ENCODE measurements at places on chromosomes 3 and 15.
A peak's percentile ranks its signal among the peaks of the same experiment; 100 is the strongest.

GRCh38 chr15:32675466-32675865 is 34.0 kb downstream of the SCG5 start:
- DNase-seq, result no peak

GRCh38 chr3:9156604-9157003 is 92.8 kb downstream of the SRGAP3 start:
- DNase-seq, result no peak

DNA sequence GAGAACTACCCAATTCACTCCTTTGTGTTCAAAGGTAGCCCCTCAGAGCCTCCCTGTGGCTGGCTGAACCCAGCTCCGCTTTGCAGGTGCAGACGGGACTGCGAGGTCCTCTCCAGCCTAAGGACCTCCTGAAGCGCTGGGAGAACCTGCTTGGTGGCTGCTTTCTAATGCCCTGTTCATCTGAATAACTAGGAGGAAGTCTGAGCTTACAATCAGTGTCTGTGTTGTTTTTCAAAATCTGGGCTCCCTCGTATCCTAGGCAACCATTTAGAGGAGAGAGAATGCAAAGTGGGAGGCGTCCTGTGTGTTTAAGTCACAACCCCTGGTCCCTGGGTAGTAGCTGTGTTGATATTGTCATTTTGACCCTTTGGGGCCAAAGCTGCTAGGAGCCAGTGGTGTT is 99.9 kb downstream of the GABRG3 start:
- DNase-seq, result no peak

DNA sequence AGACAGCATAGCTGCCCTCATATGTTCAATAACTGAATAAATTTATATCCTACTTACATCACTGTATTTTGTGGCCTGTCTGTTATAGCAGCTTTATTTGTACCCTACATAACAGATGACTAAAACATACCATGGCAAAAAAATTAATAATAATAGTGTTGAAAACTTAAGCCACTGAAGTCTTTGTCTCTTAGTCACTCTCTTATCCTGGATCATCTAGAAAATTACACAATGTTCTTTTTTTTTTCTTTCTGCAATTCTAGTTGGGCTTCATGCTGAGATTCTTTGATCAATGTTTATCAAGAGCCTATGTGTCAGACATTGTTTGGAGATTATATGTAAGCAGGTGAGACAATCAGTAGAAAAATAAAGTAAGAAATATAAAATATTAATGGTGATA is 519.3 kb upstream of the ARPP21 start:
- DNase-seq, result no peak

DNA sequence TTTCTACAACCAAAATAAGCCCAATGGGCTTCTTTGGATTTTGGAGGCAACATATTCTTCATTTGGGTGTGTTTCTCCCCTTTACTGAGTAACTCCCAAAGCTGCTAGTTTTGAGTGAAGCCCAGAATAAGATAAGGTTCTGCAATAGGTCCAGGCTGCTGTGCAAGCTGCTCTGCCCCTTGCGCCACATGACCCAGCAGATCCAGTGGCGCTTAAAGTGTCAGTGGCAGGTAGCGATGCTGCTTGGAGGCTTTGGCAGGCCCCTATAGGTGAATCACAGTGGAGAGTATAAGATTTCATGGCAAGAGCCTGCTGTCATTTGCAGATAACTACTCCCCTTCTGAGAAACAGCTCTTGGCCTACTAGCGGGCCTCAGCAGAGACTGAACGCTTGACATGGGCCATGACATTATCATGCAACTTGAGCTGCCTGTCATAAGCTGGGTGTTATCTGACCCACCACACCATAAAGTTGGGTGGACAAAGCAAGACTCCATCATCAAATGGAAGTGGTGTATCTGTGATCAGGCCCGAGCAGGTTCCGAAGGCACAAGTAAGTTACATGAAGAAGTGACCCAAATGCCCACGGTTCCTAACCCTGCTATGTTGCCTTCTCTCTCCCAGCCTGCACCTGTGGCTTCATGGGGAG is 88.4 kb upstream of the OXTR start:
- no peak for DNase-seq

DNA sequence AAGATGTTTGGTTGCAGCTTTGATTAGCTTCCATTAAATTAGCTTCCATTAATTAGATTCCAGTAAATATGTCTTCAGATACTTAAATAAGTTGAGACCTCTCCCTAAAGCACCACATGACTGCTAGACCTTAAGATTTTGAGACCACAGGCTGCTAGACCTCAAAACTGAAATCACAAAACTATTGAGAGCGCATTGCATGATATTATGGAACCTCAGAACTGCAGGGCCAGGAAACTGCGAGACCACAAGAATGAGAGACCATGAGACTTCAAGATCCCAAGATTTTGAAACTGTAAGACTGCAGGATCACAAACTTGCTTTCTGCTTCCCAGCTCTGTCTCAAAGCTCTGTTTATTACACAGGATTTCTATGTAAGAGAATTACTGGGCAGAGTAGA is 87.4 kb downstream of the TRIM42 start:
- DNase-seq, result no peak

GRCh38 chr3:161682715-161683114 is 186.1 kb downstream of the OTOL1 start:
- no peak for DNase-seq

- no peak for DNase-seq
Measured at GRCh38 chr15:41780266-41780665, 6.0 kb downstream of the MAPKBP1 start.

- peak; percentile 36 for DNase-seq
Measured at GRCh38 chr15:80072285-80072994, 13.0 kb downstream of the ZFAND6 start.

GRCh38 chr3:126468028-126468891 is 7.4 kb downstream of the ZXDC start:
- no peak for DNase-seq

GRCh38 chr3:134709561-134710312 is 58.9 kb upstream of the KY start:
- no peak for DNase-seq

DNA sequence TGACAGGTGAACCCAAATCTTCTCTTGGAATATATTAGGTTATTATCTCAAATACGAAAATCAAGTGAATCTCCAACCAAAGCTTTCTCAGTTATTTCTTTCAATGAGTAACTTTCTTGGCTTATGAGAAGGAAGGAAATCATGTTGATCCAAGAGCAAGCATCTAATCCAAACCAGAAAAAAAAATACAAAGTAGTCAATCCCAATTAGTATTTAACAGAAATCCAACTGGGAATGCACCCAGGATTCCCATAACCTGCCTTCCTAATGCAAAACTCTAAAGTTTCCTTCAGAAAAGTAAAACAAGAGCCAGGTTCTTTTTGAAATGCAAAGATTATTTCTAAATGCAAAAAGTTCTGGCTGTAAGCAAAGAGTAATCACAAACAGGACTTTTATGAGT is 289.3 kb downstream of the SHOX2 start:
- DNase-seq, result no peak

- DNase-seq, result no peak
Measured at GRCh38 chr3:140078343-140078742, 143.4 kb downstream of the CLSTN2 start.

- DNase-seq, result peak; percentile 86
Measured at GRCh38 chr15:40769274-40770146, at the start of gene C15orf62. TSS of gene C15orf62 (plus strand) at chr15:40769980. CDS start at chr15:40770496, 516 bp downstream.

- no peak for DNase-seq
Measured at GRCh38 chr3:55877703-55878102, 390.6 kb upstream of the WNT5A start.

- DNase-seq, result no peak
Measured at GRCh38 chr15:71329041-71329440, 213.8 kb downstream of the THSD4 start.

DNA sequence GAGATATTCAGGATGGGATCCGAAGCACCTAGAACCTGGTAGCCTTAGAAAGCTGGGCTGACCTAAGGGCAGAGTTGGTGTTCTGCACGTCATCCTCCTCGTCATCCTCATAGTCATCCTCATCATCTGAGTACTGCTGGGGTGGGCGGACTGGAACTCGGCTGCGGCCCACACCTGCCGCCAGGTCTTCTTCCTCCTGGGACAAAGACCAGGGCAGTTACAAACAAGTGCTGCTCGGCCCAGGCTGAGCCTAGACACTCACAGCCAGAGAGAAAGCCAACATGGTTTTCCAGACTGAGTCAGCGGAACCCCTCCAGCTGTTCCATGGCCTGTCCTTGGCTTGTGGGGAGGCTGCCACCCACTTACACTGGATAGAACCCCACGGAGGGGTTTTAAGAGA is 40.5 kb downstream of the SEMA3G start:
- DNase-seq, result no peak

- DNase-seq, result no peak
Measured at GRCh38 chr15:81516012-81516411, 142.0 kb upstream of the TMC3 start.

DNA sequence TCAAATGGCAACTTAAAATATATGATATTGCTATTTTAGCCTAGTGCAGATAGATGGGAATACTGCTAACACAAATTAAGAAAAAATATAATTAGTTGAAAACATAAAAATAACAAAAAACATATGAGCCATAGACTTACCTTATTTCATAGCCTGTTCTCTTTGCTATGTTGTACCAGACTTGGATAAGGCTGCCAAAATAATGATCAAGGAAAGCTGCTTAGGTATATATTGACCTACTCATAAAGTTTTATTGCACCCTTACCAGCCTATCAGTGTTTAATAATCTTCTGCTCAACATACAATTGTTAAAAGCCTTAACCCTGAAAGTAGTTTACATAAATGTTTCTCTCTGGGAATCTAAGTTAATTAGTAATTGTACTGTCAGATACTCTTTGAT is at the start of gene SI:
SI (minus strand) TSS at position 204 of the 400 bp plus-strand sequence. CDS start 2,484 bp downstream, outside the sequence.
- DNase-seq, result no peak

GRCh38 chr15:29018120-29018805 is 132.5 kb downstream of the APBA2 start:
- DNase-seq, result no peak

DNA sequence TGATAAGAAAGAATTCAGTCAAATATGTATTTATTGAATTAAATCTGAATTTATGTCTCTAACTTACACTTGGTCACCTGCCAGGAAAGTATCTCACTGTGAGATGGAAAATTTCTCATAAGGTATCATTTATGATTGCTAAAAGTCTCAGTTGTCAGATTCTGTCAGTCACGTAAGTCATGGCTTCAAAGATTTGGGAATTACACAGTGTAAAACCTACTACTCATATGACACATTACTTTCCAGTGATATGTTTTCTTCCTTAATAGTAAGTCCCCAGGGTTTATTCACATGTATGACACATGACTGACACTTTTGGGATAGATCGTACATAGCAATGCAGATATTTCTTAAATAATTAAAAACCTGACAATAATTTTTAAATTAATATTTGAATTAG is 792.2 kb downstream of the PLOD2 start:
- no peak for DNase-seq

- DNase-seq, result no peak
Measured at GRCh38 chr3:157170861-157171260, 10.9 kb upstream of the CCNL1 start.

DNA sequence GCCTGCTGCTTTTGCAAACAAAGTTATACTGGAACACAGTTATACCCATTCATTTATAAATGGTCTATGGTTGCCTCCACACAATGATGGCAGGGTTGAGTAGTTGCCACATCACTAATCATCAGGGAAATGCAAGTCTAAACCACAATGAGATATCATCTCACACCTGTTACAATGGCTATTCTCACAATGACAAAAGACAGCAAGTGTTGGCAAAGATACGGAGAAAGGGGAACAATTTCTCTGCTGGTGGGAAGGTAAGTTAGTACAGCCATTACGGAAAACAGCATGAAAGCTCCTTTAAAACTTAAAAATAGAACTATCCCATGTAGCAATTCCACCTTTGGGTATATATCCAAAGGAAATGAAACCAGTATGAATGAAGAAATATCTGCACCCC is 261.4 kb downstream of the TJP1 start:
- DNase-seq, result no peak

GRCh38 chr3:100087198-100087597 is 27.1 kb downstream of the FILIP1L start:
- no peak for DNase-seq

GRCh38 chr3:138941259-138941885 is 5.6 kb downstream of the FOXL2 start:
- DNase-seq, result no peak

GRCh38 chr3:146160321-146160963 is 542 bp downstream of the PLOD2 start:
- DNase-seq, result peak; percentile 56

DNA sequence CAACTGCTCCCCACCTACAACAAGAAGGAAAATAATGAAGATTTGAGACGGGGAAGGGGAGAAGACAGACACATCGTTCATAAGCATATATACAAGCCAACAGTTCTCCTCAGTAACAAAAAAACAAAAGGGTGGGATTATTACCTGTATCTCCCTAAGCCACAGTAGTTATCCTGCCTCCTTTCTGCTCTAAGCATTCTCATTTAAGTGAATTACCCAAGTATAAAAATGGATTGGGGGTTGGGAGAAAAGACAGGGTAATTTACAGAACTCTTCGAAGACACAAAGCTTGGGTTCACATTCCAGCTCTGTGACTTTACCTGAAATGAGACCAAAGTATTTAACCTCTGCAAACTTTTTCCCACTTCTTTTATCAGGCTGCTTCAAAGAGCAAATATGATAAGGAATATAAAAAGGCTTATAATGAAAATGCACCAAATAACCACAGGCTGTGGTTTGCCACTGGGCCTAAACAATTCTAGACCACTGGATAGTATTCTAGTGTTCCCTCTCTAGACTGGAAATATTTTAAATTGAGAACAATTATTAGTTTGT is 64.4 kb downstream of the UACA start:
- no peak for DNase-seq

DNA sequence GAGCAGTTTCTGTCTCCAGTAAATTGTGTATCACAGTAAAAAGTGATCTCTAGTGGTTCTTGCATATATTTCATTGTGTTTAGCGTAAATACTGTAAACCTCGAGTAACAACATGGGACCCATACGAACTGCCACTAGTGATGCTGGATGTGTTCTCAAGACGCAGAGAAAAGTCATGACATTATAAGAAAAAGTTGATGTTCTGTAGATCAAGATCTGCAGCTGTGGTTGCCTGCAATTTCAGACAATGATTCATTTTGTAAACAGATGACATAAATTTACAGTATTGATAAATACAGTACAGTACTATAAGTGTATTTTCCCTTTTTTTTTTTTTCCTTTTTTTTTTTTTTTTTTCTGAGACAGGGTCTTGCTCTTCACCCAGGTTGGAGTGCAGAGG is 100.1 kb downstream of the DPH6 start:
- DNase-seq, result no peak

DNA sequence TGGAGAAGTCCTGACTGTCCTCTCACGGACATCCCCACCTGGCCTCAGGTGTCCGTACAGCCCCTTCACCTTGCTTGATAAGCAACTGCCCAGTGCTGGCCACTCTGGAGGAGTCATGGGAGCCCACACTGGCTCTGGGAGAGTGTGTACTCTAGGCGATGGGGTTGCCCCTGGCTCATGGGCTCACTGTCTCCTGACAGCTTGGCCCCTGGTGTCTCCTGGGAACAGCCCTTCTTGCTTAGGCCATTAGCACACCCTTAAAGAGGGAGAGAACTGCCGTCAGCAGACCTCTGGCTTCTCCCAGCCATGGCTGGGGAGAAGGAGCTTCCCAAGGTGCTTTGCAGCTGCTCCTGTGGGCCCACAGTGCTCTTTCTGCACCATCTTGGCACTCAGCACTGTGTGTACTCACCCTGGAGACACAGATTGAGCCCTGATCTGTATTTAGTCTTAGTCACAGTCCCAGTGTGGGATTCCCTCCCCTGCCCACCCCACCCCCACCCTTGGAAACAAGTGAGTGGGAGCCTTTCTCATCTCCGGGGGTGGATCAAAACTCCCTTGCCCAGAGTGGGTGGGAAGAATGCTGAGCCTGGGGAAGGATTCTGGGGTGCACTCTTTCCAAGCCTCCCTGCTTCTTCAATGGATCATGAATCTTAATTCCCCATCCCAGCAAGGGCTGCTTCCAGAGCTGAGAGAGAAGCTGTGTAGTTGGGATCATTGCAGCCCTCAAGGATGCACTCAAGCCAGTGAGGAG is 83.5 kb upstream of the ADPGK start:
- no peak for DNase-seq
